ENCODE measurements at places on chromosomes 7 and 10.
A peak's percentile ranks its signal among the peaks of the same experiment; 100 is the strongest.

DNA sequence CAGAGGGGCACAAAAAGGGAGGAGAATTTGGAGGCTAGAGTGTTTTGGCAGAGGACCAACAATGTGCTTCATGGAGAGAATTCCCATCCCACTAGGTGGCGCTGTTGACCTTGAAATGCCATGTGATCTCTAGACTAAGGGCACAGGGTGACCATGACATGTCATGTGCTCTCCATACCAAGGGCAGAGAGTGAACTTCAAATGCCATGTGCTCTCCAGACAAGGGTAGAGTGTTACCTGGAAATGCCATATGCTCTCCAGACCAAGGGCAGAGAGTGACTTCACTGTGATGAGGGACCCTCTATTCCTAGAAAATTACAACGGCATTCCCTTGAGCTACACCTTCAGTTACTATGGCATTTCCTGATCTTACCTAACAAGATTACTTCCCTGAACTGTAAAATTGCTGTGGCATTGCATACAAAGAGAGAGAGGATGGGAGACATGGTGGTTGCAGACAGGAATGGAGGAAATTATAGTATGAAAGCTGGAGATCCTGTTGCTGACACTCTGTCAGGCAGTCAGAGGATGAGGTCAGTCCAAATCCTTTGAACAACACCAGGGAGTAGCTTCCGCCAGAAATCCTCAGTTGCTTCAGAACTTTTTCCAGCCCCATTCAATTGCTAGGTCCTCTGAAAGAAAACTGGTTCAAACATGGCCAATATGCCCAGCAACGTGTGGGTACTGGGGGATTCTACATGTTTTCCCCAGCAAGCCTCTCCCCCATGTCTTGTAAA lies 60.9 kb upstream of the ACSM6 start:
- DNase-seq: peak; percentile 7

DNA sequence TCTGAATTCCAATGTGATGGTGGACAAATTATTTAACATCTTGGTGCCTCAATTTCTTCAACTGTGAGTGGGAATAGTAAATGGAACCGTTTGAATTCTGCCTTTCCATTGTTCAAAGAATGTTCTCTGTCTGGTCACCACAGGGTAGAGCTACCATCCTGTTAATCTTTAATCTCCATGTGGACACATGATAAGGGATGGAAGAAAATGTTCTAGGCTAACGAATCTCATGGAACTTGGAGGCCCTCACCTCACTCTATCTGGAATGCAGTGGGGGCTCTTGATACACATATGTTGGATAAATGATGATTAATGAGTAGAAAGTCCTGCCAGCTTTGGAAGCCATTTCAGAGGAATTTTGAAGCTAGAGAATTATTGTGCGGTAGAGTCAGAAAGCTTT lies 118.5 kb upstream of the HABP2 start:
- no peak for DNase-seq

- no peak for DNase-seq
Observed at GRCh38 chr7:128894101-128894440, 16.4 kb downstream of the KCP start.

DNA sequence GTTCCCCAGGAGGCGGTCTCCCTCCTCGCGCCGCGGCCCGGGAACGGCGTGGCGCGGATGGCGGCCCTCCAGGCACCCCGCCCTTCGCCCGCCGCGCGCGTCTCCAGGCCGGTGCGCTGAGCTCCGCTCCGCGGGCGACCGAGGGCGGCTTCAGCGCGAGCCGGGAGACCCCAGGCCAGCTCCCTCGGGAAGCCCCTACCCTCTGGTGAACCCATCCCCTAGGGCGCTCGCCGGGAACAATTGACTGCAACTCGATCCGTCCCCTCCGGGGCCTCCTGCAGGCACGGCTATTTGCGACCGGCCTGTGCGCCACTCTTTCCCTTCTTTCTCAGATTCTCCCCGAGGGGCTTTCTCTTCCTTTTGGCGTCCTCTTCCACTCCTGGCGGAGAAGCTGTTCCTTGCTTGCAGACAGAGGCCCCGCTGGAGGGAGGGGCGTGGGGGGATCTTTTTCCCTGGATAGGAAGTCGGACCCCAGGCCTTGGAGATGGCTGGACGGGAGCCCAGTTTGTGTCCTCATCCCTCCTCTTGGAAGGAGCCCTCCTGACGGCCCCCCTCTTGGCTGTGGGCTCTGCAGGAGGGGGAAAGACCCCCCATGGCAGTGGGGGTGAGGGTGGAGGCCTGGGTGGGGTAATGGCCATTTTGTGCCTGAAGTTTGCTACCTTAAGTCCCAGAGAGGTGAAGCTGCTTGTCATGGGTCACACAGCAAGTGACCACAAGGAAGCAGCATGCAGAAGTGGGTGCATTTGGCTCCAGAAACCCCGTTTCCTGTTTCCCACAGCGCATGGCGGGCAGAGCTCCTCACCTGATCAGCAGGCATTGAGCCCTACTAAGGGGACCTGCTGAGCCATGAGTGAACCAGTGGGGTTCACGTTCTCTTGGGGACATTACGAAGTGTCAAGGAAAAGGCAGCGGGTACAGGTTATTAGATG lies 171.2 kb upstream of the TNRC18 start:
- DNase-seq: no peak

DNA sequence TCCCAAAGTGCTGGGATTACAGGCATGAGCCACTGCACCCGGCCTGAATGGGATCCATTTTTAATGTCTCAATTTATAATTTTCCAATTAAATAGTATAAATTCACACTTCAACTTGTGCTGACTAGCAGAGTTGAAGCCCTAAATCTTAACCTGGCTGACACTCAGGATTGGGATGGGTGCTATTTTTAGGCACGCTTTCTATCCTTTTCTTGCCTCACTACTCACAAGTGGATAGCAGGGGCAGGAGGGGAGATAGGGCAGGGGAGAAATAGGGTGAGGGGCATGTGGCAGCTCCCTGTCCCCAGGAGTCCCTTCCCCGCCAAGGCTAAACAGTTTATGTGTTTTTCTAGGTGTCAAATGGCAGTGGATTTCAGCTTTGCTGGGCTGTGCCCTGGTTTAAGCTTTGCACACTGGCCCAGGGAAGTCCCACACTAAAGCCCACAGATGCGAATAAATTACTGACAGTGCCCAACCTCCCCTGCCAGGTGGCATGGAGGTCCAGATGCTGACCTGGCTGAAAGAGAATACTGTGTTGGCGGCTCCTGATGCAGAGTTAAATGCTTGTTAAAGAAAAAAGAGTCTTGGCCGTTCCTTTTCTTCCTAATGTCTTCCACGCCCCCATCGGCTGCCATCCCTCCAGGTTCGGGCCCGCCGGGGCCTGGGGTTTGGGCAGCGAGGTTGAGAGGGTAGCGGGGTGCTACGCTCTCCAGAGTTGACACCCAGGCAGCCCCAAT lies 36.2 kb upstream of the EFCAB10 start:
- DNase-seq: no peak

DNA sequence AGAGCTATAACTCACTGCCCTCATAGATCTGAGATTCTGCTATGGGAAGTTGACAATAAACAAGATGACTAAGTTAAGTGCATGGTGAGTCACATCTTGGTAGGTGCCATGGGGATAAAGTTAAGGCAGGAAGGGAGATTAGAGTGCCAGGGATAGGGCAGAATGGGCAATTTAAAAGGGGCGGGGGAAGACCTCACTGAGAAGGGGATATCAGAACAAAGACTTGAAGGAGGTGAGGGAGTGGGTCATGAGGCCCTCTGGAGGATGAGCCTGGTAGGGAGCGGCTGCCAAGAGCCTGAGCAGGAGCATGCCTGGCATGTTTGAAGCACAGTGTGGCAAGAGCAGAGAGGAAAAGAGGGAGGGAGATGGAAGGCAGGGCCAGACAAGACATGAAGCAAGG lies 34.8 kb upstream of the INMT start:
- DNase-seq: no peak

DNA sequence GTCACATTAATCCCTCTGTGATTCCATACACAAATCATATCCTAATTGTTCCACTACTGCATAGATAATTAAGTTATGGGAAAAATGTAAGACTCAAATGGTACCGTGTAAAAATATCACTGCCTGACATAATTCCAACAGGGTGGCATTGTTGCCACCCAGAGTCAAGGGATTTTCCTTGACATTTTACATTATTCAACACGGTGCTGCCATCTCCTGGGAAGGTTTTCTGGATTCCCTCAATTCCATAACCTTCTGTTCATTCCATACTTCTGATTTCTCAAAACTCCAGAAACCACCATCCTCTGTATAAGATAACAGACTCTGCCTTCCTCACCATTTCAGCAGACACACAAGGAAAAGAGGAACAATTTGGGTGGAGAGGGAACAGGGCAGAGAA lies 495.9 kb downstream of the XPNPEP1 start:
- no peak for DNase-seq

GRCh38 chr7:121931149-121931902 lies 58.4 kb downstream of the PTPRZ1 start:
- DNase-seq: no peak

- DNase-seq: no peak
Observed at GRCh38 chr10:52226197-52226847, 87.8 kb upstream of the DKK1 start.

GRCh38 chr7:82007315-82007714 lies 237.5 kb upstream of the HGF start:
- DNase-seq: no peak

DNA sequence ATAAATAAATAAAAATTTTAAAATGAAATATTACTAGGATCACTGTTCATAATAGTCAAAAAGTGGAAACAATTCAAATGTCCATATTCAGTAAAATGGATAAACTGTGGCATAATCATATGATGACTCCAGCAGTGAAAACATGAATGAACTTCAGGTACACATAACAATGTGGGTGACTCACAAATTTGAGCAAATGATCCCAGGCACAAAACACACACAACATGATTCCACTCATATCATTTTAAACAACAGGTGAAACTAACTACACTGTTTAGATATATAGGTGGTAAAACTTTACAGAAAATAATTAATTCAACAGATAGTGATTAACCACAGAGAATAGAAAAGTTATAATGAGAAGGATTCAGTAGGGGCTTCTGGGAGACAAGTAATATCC lies 14.7 kb upstream of the SAMD8 start:
- no peak for DNase-seq

DNA sequence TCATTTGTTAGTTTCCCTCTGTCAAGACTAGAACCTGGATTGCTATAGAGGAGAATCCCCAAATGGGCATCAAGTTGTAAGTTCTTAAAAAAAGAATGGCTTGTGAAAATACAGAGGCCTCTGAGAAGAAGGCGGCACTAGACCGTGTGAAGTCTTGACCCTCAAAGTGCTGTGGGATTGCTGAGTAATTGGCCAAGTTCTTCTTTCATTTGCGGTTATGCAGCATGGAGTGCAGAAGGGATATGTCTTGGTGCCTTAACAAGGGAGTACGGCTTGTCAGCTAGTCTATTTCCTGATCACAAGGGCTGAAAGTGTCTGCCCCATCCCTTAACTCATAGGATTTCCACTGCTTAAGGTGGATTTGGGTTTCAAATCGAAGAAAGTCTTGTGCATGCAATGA lies 81.2 kb downstream of the MKX start:
- no peak for DNase-seq

- no peak for DNase-seq
Observed at GRCh38 chr10:64037071-64037661, 516.0 kb downstream of the REEP3 start.

- DNase-seq: no peak
Observed at GRCh38 chr7:130689683-130690082, 3.3 kb upstream of the TSGA13 start.

GRCh38 chr10:117533507-117534281 lies 8.9 kb upstream of the EMX2 start:
- no peak for DNase-seq

DNA sequence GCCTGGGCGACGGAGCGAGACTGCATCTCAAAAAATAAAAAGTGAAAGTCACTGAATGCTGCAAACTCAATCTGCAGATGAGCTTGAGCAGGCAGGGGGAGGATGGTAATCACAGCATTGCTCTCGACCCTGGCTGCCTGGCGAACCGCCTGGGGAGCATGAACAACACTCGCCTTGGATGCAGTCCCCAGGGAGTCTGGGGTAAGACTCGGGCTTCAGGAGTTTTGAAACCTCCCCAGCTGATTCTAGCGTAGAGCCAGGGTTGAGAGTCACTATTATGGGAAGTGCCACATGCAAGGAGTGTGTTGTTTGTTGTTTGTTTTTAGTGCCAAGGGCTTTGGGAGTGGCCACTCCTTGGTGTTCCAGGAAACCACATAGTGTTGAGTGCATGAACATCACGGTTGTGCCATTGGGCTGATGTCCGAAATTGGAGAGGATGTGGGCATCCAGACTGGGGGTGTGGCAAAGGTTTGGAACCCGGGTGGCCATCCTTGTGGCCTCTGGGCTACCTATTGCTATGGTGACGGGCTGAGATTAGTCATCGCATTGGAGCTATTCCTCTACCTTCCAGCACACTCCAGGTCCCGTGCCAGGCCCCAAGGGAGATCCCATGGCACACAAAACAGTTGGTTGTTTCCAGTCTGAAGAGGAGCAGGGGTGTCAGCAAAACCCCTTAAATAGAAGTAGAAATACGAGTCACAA lies 92.6 kb downstream of the RGS10 start:
- DNase-seq: no peak

- no peak for DNase-seq
Observed at GRCh38 chr10:28254290-28254985, 48.4 kb downstream of the MPP7 start.

- no peak for DNase-seq
Observed at GRCh38 chr7:76196786-76197185, 4.9 kb upstream of the SRRM3 start.

DNA sequence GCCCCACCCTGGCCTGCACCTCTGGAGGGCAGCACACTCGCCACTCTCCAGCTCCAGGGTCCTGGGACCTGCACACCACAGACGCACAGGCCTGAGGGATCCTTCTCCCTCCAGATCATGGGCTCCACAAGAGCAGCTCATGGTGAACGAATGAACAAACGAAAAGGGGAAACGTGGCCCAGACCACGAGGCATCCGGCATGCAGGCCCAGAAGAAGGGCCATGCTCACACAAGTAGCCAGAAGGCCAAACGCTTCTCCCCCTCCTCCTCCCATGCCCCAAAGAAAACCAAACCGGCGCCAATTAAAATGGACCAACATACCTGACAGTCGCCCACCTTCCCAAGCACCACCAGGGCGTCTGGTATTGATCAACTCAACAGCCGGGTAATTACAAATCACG lies 30.4 kb downstream of the MAD1L1 start:
- DNase-seq: no peak

GRCh38 chr7:150337659-150338081 lies 3.8 kb downstream of the RARRES2 start:
- DNase-seq: no peak

- no peak for DNase-seq
Observed at GRCh38 chr7:123998921-123999320, 33.9 kb downstream of the TMEM229A start.

- DNase-seq: no peak
Observed at GRCh38 chr7:2405201-2405600, 1.8 kb downstream of the CHST12 start.

- DNase-seq: no peak
Observed at GRCh38 chr7:87858417-87859100, 17.6 kb downstream of the SLC25A40 start.

GRCh38 chr7:111205251-111205650 lies 114.3 kb downstream of the LRRN3 start:
- no peak for DNase-seq
